ENCODE measurements at places on chromosomes 11 and 22.

DNA sequence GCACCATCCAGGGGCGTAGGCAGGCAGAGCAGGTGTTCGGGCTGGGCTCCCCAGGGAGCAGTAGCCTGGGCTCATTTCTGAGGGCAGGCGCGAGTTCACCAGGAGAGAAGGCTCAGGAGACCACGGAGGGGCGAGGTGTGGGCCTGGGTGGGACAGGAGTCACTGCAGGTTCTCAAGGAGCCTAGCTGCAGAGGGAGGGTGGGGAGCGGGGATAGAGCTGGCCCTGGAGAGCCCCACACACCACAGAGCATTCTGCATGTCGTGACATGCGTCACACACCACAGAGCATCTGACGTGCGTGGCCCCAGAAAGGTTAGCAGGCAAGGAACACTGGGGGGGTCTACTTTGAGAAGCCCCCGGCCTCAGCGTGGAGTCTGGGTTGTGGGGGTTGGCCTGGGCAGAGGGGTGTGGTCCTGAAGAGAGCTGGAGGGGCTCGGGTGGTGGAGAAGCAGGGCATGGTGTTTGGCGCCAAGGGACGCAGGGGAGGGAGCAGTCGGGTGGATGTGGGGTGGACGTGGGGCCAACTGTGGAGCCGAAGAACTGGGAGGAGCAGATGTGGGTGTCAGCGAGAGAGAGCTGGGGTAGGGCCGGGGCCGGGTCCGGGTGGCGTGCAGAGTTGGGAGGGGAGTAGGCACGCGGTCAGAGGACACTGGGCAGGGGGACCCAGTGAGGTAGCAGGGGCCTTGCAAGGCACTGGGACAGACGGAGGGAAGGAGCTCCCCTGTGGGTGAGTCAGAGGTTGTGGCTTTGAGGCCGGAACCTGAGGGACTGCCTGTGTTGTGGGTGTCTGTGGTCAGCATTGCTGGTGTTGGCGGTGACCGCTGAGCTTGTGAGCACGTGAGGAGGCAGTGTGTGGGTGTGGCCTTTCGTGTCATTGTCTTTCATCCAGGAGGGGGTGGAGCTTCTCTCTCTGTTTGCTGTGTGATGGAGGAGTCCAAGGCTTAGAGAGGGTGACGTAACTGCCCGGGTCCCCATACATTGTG is 25.5 kb downstream of the CTTN start:
- DNase-seq: no peak

- no peak for DNase-seq
Observed at GRCh38 chr11:50182486-50182885, 149.8 kb downstream of the OR4C45 start.

DNA sequence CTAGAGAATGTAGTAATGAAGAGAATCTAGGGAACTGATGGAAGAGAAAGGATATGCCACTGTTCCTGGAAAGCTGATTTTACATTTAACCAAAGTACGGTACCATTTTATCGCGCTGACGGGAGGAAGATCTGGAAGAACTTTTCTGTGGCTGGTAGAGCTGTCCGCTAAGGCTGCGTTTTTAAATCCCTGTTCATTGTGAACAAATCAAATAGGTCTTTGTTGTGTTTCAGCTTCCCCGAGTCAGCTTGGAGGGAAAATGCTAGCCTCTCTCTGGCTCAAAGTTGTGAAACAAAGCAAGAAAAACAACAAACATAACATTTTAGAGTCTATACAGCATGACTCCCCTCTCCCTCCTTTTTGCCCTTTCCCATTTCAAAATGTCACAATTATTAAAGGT is 34.4 kb downstream of the FBXO7 start:
- no peak for DNase-seq

GRCh38 chr22:23256986-23257888 is 76.9 kb downstream of the BCR start:
- DNase-seq: no peak

DNA sequence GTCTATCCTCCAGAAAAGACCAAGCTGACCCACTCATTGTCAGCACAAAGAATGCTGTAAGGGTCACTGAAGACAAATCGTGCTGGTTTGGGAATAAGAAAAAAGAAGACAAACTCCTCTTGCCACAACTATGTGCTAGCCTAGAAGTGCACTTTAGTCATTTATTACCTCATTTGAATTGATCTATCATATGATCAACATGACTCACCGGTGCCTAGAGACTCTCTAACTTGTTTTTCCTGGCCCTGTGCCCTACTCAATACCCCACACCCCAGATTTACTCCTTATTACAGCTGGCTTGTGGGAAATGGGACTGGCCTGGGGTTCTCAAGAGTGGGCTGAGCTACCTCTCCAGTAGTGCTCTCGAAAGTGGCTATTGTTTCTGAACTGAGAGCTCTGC is 35.9 kb upstream of the HORMAD2 start:
- DNase-seq: no peak

GRCh38 chr11:115636753-115637527 is 132.7 kb upstream of the CADM1 start:
- DNase-seq: no peak

- DNase-seq: no peak
Observed at GRCh38 chr11:68913188-68913587, 9.5 kb downstream of the IGHMBP2 start.

GRCh38 chr22:33851821-33852384 is 68.4 kb downstream of the LARGE1 start:
- no peak for DNase-seq

GRCh38 chr11:73394416-73395296 is 18.5 kb downstream of the RELT start:
- no peak for DNase-seq

GRCh38 chr22:17375914-17376614 is 6.8 kb downstream of the CECR2 start:
- DNase-seq: no peak

GRCh38 chr11:10457901-10458300 is 2.8 kb downstream of the AMPD3 start:
- DNase-seq: no peak

DNA sequence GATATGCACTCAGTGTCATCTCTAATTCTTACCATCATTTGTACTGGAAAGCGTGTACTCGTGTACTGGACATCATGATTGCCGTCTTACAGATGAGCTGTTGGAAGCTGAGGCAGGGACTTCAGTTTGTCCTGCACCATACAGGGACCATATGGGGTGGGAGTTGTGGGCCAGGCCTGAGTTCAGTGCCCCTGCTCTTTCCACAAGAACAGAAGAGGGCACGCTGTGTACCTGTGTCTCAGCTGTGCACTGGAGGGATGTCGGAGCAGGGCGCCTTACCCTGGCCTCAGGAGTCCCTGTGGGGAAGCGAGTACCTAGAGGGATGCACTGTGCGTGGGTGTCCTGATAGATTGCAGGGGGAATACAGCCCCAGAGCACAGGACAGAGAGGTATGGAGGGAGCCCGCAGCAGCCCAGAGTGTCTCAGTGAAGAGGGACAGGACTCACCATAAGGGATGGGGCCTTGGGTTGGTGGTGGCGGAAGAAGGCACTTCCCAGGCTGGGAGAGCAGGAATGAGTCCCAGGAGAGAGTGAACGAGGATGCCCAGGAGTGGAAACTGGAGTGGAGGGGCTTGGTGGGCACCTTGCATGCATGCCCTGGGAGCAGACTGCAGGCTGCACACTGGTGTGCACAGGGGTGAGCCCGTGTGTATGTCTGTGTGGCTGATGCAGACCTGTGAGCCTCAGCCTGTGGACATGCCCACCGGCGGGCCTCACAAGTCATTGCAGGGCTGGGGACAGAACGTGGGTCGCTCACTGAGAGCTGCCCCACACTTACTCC is 329.7 kb downstream of the TBC1D22A start:
- DNase-seq: no peak

GRCh38 chr11:70327717-70328116 is 57.2 kb downstream of the PPFIA1 start:
- no peak for DNase-seq

GRCh38 chr22:40176921-40177737 is 596 bp upstream of the TNRC6B start:
- DNase-seq: peak; percentile 68

DNA sequence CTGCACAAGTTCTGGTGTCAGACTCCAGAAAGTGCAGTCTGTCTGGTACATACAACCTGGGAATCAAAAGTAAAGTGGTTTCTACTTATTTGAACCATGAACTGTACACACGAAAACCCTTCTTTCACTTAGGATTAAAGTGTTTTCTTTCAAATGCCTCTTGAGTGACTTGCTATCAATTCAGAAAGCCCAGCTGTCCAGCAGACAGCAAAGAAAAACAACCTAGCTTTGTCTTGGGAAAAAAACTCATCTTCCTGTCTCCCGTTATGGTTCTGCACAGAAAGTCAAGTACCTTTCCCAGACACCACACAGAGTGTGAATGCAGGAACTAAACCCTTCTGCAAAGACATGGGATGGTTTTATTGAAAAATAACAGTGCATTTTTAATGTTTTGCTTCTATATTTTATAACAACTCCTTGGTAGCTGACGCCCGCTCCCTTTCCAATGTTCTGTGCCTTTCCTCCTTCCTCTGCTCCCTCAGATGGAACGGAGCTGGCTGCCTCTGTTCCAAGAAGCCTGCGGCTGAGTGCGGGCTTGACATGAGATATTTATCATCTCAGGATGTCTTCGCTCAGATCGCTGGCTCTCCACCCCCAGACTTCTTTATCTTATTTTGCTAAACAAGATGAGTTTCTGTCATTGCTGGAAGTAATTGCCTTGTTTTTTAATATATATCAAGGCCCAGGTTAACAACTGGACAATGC is 322.3 kb upstream of the B3GAT1 start:
- no peak for DNase-seq
